Small intestine (tissue), 16 donors: ENCODE measurements at places on chromosomes 5 and 9.

- no peak for DNase-seq
Observed at GRCh38 chr5:157524887-157525286, 50.7 kb downstream of the ADAM19 start.

DNA sequence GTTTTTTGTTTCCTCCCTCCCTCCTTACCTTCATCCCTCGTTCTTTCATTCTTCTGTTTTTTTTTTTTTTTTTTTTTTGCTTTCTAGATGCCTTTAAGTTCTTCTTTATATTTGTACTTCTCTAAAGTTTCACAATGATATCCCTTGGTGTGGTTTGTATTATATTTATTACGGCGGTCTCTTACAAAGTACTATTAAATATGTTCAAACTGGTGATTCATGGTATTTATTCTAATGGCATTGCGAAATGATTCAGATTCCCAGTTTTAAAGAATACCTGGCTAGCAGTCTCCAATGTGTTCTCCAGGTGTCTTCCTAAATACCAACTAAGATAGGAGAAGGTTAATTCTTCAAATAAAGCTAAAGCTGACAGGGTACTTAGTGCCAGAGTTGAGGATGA is 690.1 kb upstream of the COX7C start:
- DNase-seq: no peak

GRCh38 chr9:131312822-131313770 is 23.6 kb downstream of the PLPP7 start:
- DNase-seq: peak; percentile 36

DNA sequence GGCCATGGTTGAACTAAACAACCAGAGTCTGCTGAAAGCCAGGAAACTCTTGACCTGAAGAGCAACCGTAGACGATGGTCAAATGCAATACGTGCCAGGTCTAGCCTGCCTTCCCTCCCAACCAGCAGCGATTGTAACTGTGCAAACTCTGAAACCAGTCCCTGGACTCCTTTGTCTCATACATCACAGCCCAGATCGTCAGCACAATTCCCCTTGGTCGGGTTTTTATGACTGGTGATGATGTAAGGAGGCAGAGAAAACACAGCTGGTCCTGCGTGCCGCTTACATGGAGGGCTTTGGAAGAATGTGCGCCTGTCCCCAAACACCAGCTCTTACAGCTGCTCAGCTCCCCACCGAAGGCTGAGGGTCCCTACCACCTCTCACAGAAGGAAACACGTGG is 24.6 kb downstream of the SMIM23 start:
- no peak for DNase-seq

GRCh38 chr5:179488975-179489374 is 61.4 kb upstream of the RUFY1 start:
- DNase-seq: no peak

- DNase-seq: no peak
Observed at GRCh38 chr5:136563489-136563888, 198.1 kb upstream of the TRPC7 start.

DNA sequence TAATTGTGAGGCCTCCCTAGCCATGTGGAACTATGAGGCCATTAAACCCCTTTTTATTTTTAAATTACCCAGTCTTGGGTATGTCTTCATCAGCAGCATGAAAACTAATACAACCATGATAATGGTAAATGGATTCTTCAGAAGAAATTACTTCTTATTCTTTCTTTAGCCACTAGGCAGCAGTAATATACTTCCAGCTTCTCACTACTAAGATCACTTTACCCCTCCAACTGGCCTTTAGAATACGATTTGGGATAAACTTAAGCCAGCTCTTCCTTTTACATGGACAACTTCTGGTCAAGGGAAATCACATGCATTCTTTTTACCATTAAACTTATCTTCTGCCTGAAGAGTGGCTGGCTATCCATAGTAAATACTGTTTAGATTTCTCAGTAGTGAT is 355.4 kb downstream of the MAN2A1 start:
- DNase-seq: no peak

GRCh38 chr5:33321026-33321425 is 119.7 kb upstream of the TARS1 start:
- no peak for DNase-seq

GRCh38 chr5:14286574-14287421 is 143.7 kb downstream of the TRIO start:
- no peak for DNase-seq

DNA sequence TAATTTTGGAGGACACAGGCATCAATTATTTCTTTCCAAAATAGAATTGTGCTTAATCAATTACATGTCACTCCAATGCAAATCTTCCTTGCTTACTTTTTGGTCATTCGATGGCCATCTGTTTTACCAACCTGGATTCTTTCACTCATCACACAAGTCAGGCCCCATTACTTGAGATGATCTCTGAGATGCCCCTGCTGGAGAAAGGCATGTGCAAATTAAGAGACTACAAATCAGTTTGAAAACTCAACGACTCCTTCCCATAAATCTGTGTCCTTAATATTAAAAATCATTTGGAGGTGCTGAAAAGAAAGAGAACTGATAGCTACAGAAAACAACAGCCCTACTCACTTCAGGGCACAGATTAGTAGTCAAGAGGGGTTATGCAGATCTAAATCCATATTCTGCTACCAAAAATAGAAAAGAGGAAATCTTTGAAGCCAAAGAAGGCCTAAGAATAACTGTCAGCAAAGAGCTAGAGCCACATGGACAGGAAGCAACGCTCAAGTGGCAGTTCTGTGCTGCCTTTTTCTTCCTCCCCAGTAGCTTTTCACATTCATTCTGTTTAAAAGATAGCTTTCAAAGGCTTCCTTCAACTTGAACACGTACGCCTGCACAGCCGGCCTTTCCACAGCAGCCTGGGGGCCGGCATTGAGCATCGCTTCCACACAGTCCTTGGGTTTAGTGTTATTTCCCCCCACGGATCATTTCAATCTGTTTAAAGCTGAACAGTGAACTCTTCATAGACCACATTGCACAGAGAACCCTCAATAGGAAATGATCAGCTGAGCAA is 79.3 kb upstream of the MAP3K1 start:
- DNase-seq: no peak

- DNase-seq: peak; percentile 45
Observed at GRCh38 chr5:142872795-142873194, 102.6 kb downstream of the ARHGAP26 start.

- no peak for DNase-seq
Observed at GRCh38 chr5:129477532-129477931, 17.4 kb downstream of the ADAMTS19 start.

DNA sequence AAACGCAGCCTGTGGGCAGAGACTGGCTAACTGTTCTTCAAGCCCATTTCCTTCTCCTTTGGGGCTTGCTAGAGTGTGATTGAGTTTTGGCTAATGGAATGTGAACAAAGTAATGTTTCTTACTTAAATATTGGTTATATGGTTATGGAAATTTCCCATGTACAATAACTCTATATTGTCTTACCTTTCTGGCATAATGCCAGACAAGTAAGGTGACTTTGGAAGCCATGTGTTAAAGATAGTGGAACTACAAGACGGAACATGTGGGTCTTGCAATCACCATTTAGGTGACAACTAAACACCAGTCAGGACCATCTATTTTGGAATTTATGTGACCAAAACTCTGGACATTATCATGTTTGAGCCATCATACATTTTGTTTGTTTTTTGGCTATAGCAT is 260.2 kb downstream of the CCDC171 start:
- DNase-seq: no peak

GRCh38 chr9:98228392-98229089 is 26.9 kb downstream of the TBC1D2 start:
- DNase-seq: peak; percentile 80

DNA sequence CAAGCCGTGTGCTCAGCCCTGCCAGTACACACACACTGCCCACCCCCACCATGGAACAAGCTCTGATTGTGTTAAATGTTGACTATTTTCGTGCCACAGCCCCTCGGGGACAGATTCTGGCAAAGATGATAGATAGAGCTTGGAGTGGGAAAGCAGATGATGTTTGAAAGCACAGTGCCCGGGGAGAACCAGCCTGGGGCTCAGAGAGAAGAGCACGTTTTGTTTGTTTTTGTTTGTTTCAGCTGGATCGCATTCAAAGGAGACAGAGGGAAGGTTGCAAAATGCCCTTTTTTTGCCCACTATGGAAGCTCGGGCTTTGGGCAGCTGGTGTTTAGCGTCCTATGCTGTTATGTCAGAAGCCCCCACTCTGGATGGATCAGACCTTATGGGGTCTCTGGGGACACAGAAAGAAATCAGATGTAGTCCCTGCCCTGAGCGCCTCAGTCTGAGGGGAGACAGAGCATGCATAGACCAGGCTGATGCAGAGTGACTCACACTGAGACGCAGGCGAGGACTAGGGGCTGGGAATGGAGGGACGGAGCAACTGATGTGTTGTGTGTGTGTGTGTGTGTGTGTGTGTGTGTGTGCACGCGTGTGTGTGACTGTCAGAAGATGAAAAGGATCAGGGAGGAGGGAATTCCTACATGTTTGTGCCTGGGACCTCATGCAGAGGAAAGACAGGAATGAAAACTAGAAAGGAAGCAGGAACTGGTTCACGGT is 229.7 kb downstream of the MELK start:
- DNase-seq: no peak

GRCh38 chr5:172454358-172455086 is at the start of gene SH3PXD2B:
Gene SH3PXD2B, minus strand, starts transcription at chr5:172454525. Its CDS starts 173 bp downstream, at chr5:172454352.
- peak; percentile 73 for DNase-seq

DNA sequence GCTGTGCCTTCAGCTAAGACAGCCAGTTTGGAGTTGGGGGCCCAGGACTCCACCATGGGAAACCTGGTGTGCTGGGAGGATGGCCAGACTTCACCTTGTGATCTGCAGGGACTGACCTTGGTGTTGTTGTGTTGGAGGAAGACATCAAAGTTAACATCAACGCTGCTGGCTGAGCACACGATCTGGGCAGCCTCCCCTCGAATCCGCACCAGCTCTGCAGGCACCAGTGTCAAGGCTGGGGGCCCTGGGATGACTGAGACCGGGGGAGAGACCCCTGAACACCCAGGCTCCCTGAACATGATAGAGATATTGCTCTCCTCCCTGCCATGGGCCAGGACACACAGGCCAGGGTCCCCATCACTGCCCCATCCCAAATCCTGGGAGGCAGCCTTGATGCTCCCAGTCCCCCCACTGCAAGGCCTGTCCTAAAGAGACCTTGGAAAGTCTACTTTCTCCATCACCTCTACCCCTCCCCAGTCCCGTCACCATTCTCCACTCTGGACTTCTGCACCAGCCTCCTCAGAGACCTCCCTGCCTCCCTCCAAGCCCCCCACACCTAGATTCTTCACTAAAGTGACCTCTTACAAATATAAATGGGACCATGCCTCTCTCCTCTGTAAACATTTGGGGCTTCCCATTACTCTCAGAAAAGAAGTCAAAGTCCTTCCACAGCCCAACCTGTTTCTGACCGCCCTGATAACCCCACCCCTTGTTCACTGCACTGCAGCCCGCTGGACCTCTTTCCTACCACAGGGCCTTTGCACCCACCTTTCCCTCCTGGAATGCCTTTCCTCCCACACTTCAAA is 8.2 kb downstream of the CSF1R start:
- no peak for DNase-seq

GRCh38 chr9:130701059-130702022 is 7.8 kb downstream of the EXOSC2 start:
- DNase-seq: peak; percentile 84

DNA sequence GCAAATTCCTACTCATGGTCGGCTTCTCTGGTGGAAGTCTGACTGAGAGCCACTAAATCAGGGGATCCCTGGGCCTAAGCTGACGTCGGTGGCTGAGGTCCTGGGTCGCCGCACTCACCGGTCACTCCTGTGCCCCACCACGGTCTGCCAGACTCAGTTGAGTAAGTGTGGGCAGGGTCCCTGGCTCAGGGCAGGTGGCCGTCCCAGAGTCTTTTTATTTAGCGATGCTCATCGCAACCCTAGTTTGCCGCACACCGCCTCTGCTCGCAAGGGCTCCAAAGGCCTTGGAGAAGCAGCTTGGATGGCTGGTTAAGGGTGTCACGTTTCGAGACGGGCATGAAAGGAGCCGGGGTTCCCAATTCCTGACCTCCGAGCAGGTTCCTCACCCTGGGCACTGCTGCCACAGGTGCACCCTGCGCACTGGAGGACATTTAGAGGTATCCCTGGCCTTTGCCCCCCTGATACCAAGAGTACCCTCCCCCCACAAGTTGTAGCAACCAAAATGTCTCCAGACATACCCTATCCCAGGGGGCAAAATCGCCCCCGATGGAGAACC is 59.9 kb downstream of the NSUN2 start:
- DNase-seq: no peak
